Thoracic aorta (tissue), 2 donors: ENCODE measurements at places on chromosomes 2 and 18. TPM values are rescaled to one million over a fixed set of nuclear protein-coding genes. Genes with fewer than 3 reads are reported as not detected.
A peak's percentile ranks its signal among the peaks of the same experiment; 100 is the strongest.

DNA sequence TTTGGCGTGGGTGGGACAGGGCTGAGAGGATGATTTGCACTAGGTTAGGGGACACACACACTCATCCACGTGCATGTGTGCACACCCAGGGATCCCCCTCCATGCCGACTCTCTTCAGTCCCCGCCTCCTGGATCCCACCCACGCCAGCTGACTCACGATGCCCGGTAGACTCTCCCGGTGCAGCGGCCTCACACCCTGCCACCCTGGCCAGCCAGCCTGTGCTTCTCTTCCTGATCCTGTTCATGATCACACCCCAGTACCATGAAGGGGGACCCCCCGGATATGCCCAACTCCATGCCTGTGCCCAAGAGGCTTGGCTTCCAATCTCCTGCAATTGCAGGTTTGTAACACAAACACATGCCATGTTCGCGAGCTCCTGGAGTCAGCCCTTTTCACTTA, 157.8 kb upstream of the HDAC4 start:
- H3K4me3 ChIP-seq: no peak overlapping the region
- H3K36me3 ChIP-seq: no peaks in the 10 kb centered on the region
- H3K27ac ChIP-seq: no peak overlapping the region
- H3K4me1 ChIP-seq: no peaks in the 10 kb centered on the region

THSD7B gene
- 12.7 TPM for total RNA-seq

MOGAT1 gene
- not detected for total RNA-seq

DNA sequence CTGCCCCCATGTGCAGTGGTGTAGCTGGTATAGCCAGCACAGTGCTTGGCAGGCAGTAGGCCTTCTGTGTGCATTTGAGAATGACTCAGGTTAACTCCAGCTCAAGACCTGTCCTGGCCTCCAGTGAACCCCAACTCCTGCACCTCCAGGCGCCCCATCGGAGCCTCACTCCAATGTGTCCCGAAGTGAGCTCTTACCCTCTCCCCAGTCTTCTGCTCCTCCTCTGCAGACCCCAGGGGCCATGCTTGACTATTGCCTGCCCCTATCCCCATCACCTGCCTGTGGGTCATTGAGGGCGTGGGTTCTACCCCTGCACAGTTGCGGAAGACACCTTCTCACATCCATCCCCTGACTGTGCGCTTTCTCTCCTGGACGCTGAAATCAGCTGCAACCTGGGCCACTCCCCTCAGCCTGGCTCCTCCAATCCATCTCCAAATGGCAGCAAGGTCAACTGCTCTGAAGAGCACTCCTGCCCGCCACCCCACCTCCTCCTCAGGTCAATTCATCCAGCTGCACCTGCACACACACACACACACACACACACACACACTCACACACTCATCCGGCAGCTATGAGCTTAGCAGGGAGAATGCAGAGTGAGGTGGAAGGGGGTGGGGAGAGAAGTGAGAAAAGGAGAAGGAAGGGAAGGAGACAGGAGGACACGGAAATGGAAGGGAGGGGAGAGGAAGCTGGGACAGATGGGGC, 130.3 kb upstream of the GLI2 start:
- H3K36me3 ChIP-seq: no peaks in the 10 kb centered on the region
- no peak overlapping the region for H3K27ac ChIP-seq
- H3K27me3 ChIP-seq: no peaks in the 10 kb centered on the region
- DNase-seq: no peak
- no peak overlapping the region for H3K4me3 ChIP-seq

DNA sequence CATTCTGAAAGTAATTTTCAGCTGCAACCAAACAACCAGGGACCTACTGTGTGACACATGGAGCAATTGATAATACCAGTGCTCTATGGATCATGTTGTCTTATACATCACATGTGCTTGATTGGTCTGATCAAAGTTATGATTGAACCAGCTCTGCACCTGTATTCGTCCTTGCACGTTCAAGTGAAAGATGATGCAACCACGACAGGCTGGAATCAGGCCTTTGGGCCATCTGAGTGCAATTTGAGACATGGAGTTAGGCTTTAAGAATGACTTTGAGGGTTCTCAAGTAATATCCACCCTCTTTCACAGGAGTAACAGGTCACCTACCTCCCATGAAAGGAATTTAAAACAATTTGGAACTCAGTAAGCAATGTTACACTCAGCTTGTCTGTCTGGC, 165.2 kb downstream of the SLC8A1 start:
- no peak overlapping the region for H3K27ac ChIP-seq
- no peaks in the 10 kb centered on the region for H3K27me3 ChIP-seq
- H3K36me3 ChIP-seq: no peaks in the 10 kb centered on the region
- DNase-seq: no peak
- H3K4me1 ChIP-seq: peaks cover 33% of the 10 kb centered on the region
- H3K4me3 ChIP-seq: no peak overlapping the region

DNA sequence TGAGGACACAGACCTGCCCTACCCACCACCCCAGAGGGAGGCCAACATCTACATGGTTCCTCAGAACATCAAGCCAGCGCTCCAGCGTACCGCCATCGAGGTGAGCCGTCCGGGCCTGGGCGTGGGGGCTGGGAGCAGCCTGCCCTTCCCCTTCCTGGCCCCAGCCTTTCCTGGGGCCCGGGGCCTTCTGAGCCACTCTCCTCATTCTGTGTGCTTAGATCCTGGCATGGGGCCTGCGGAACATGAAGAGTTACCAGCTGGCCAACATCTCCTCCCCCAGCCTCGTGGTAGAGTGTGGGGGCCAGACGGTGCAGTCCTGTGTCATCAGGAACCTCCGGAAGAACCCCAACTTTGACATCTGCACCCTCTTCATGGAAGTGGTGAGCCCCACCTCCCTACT, 157.9 kb downstream of the DYSF start:
- no peak overlapping the region for H3K27ac ChIP-seq
- H3K4me1 ChIP-seq: peaks cover 29% of the 10 kb centered on the region
- no peaks in the 10 kb centered on the region for H3K36me3 ChIP-seq

DNA sequence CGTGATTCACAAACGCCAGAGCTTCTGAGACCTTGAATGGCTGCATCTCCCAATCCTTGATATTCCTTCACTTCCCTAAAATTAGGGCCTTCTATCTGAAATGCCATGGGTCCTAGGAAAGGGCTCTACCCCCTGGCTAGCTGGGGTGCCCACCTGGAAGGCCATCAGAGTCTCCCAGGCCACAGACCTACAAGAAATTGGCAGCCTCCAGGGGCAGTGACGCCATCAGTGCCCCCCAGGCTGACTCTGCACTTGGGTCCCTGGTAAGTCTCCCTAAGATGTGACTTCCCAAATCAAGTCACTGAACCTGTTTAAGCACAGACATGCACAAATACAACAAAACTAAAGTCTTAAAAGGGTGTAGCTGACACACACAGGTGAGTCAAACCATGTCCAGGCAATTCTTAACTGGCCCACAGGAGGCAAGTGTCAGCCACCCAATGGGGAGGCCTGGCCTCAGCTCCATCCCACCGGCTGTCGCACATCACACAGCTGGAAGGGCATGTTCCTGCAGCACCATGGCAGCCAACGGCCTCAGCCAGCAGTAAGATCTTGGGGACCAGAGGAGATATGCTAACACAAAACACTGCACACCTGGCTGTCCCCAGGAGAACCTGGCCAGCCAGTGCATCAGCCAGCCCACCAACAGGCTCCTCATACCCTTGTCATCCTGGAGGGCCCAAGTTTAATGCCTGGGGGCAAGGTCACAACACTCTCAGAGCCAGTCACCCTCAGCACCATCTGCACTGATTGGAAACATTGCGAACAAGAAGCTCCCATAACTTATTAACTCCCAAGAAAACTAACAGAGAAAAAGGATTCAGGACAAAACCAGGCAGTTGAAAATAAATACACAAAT, 5.2 kb downstream of the PARD6G start:
- DNase-seq: no peak
- H3K27ac ChIP-seq: no peak overlapping the region

MCEE gene
- 10.6 TPM for total RNA-seq

GRCh38 chr2:96870626-96871255, 861 bp upstream of the SEMA4C start:
- no peaks in the 10 kb centered on the region for H3K27me3 ChIP-seq
- H3K36me3 ChIP-seq: peaks cover 16% of the 10 kb centered on the region
- no peak for DNase-seq
- peak overlapping the region; percentile 97 for H3K4me3 ChIP-seq
- peak overlapping the region; percentile 97 for H3K27ac ChIP-seq
- peaks cover 33% of the 10 kb centered on the region for H3K4me1 ChIP-seq

CHRND gene
- not detected for total RNA-seq

- no peaks in the 10 kb centered on the region for H3K27me3 ChIP-seq
- no peak overlapping the region for H3K27ac ChIP-seq
- peaks cover 1% of the 10 kb centered on the region for H3K36me3 ChIP-seq
- no peak overlapping the region for H3K4me3 ChIP-seq
- DNase-seq: no peak
- no peaks in the 10 kb centered on the region for H3K4me1 ChIP-seq
Observed at GRCh38 chr2:174108579-174108978, 139.8 kb downstream of the OLA1 start.

OSR1 gene
- total RNA-seq: 90.7 TPM

C2orf81 gene
- total RNA-seq: 1.9 TPM

ZNF892 gene
- 22.9 TPM for total RNA-seq

GRCh38 chr2:19893520-19894133, 8.2 kb downstream of the TTC32 start:
- H3K36me3 ChIP-seq: no peaks in the 10 kb centered on the region
- no peak overlapping the region for H3K4me3 ChIP-seq
- DNase-seq: no peak
- no peaks in the 10 kb centered on the region for H3K27me3 ChIP-seq
- no peak overlapping the region for H3K27ac ChIP-seq

GKN2 gene
- total RNA-seq: not detected

- H3K27ac ChIP-seq: no peak overlapping the region
- H3K27me3 ChIP-seq: no peaks in the 10 kb centered on the region
- H3K4me3 ChIP-seq: no peak overlapping the region
- H3K36me3 ChIP-seq: no peaks in the 10 kb centered on the region
- H3K4me1 ChIP-seq: no peaks in the 10 kb centered on the region
Observed at GRCh38 chr2:177666408-177666807, 273.8 kb downstream of the AGPS start.

DNA sequence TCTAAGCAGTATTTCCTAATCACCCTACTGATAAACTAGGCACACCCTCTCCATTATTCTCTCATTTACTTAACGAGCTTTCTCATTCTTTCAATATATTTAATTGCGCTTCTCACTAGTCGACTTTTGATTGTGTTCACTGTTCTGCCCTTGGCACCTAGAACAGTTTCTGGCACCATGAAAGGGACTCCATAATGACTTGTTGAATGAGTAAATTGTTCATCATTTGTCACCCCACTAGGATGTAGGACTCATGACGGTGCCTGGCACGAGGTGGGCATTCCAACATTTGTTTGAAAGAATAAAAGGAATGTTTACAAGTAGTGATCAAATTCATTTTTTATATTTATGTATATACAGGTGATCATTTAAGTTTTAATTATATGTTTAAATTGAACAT, 123.7 kb downstream of the DIS3L2 start:
- DNase-seq: no peak
- no peak overlapping the region for H3K4me3 ChIP-seq
- H3K27ac ChIP-seq: no peak overlapping the region

DNA sequence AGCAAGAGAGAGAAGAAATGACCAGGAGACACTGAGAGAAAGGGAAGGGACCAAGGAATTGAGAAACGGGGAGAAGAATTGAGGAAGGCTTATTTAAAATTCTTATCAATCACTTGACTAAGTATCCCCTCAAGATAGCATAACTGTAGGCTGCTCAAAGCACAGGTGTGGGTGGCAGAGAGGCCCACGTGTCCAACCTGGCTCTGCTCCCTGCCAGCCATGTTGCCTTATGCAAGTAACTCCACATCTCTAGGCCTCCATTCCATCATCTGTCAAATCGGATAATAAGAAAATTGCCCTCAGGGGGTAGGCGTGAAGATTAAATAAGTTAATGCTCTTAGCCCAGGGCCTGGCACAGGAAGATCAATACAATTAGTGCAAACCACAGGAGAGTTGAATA, 7.4 kb upstream of the NPAS2 start:
- H3K27ac ChIP-seq: no peak overlapping the region
- no peak for DNase-seq
- no peak overlapping the region for H3K4me3 ChIP-seq
- peaks cover 11% of the 10 kb centered on the region for H3K4me1 ChIP-seq
- H3K27me3 ChIP-seq: no peaks in the 10 kb centered on the region
- H3K36me3 ChIP-seq: no peaks in the 10 kb centered on the region

DNA sequence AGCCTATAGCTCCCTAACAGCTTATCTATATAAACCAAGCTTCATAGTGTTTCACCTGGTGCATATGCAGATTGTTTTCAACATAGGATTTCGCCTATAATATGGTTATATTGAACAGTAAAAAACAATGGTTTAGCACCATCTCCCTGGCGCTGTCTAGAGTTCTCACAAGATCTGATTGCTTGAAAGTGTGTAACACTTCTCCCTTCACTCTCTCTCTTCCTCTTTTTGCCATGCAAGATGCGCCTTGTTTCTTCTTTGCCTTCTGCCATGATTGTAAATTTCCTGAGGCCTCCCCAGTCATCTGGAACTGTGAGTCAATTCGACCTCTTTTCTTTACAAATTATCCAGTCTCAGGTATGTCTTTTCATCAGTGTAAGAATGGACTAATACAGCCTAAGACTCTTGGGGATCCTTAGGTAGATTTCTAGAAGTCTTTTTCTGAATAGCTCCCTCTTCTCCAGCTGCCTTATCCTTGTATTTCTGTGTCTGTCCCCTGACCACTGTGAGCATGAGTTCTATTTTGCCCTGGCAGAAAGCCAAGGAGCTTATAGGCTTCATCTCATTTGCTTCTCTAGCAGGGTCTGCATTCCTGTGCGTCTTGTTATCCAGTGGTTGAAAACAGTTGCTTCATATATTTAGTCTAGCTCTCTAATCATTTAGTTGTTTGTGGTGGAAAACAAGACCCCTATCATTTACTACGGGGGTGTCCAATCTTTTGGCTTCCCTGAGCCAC, 401.6 kb downstream of the GPD2 start:
- DNase-seq: no peak
- no peak overlapping the region for H3K27ac ChIP-seq
- no peak overlapping the region for H3K4me3 ChIP-seq
- no peaks in the 10 kb centered on the region for H3K27me3 ChIP-seq
- H3K36me3 ChIP-seq: no peaks in the 10 kb centered on the region

CASP8 gene
- total RNA-seq: 14.6 TPM

GRCh38 chr2:59993726-59994125, 559.7 kb downstream of the BCL11A start:
- H3K27me3 ChIP-seq: no peaks in the 10 kb centered on the region
- H3K27ac ChIP-seq: no peak overlapping the region
- no peaks in the 10 kb centered on the region for H3K36me3 ChIP-seq
- no peaks in the 10 kb centered on the region for H3K4me1 ChIP-seq
- H3K4me3 ChIP-seq: no peak overlapping the region
- no peak for DNase-seq

DNA sequence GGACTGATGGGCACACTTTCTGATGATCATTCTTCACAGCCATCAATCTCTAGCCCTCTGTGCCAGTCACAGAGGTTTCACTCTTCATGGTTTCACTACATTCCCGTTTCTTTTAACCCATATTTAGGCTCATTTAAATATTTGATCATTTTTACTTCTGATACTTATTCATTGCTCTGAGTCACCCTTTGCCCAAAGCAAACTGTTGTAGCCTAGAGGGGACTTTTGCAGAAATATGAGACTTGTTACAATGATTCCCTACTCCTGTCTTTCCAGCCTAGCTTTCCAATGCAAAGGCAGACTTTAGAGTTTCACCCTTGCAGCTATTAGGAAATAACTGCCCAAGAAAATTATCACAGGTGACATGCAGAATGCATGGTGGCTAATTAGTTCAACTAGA, 444.2 kb downstream of the PTPRM start:
- H3K4me3 ChIP-seq: no peak overlapping the region
- H3K4me1 ChIP-seq: no peaks in the 10 kb centered on the region
- H3K36me3 ChIP-seq: no peaks in the 10 kb centered on the region
- H3K27me3 ChIP-seq: no peaks in the 10 kb centered on the region
- H3K27ac ChIP-seq: no peak overlapping the region
- no peak for DNase-seq
